ENCODE measurements at places on chromosomes 2 and 18.

DNA sequence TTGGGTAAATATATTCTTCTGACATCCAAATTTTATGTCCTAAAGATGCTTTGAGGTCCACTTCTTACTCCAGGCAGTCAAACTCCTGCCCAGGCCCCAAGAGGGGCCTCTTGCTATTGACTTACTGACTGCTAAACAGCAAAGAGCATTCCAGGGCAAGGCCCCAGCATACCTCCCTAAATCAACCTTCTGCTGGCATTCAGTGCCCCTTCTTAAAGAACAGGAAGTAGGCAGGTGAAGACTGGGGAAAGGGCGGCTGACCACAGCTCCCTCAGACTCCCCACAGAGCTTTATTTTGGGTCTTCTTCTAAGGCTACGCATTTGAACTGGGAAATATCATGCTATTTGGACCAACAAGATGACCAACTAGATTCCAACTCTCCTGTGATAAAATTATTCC lies 68.9 kb downstream of the USP40 start:
- no peak overlapping the region for H3K4me3 ChIP-seq
- peaks cover 38% of the 10 kb centered on the region for H3K36me3 ChIP-seq
- H3K27me3 ChIP-seq, result no peaks in the 10 kb centered on the region
- peaks cover 14% of the 10 kb centered on the region for H3K4me1 ChIP-seq

DNA sequence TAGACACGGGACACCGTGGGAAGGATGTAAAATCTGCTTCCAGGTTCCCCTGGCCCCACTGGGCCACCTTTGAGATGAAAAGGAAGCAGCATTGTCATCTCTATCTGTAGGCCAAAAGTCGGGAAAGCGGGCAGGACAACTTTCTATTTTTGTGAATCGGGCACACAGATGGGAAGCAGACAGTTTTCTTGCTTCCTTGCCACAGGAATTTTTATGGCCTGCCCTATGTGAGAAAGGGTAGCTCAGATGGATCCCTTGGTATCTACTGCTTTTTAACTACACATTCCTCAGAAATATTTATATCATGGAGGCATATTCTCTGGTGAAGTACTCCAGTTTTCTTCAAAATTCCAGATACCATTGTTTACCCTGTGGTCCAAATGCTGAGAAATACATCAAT lies 735.5 kb downstream of the CBLN2 start:
- peaks cover 11% of the 10 kb centered on the region for H3K4me1 ChIP-seq
- no peak overlapping the region for H3K27ac ChIP-seq
- H3K36me3 ChIP-seq, result no peaks in the 10 kb centered on the region
- H3K27me3 ChIP-seq, result no peaks in the 10 kb centered on the region
- DNase-seq, result no peak

- DNase-seq, result peak; percentile 67
- peaks cover 81% of the 10 kb centered on the region for H3K27me3 ChIP-seq
- H3K36me3 ChIP-seq, result peaks cover 12% of the 10 kb centered on the region
- H3K27ac ChIP-seq, result no peak overlapping the region
- peaks cover 36% of the 10 kb centered on the region for H3K4me1 ChIP-seq
- H3K4me3 ChIP-seq, result peak overlapping the region; percentile 75
Measured at GRCh38 chr2:161414042-161415033, 1.8 kb upstream of the TBR1 start.

DNA sequence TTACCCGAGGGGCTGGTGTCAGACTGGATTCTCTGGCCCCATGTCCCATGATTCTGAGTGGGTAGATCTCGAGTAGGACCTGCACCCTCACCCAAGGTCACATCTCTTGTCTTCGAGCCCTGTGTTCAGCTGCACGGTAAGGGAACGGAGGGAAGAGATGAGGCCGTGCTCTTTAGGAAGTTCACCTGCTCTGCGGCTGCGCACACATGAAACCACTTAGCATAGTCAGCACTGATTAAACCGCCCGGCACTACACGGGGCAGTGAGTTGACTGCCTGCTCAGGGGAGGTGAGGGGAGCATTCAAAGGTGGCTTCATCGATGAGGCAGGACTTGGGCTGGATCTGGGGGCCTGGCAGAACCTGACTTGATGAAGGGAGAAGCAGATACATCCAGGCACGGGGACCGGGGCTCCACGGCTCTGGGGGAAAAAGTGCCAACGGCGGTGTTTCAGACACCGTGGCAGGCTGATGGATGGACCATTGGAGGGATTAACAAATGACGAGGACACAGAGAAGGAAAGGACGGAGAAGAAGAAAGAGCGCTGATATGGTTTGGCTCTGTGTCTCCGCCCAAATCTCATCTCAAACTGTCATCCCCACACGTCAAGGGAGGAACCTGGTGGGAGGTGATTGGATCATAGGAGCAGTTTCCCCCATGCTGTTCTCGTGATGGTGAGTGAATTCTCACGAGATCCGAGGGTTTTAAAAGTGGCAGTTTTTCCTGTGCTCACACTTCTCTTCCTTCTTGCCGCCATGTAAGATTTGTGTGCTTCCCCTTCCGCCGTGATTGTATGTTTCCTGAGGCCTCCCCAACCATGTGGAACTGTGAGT lies 248.6 kb downstream of the CYP26B1 start:
- H3K4me1 ChIP-seq, result no peaks in the 10 kb centered on the region
- no peak overlapping the region for H3K27ac ChIP-seq
- peaks cover 45% of the 10 kb centered on the region for H3K27me3 ChIP-seq
- no peak for DNase-seq
- no peak overlapping the region for H3K4me3 ChIP-seq

DNA sequence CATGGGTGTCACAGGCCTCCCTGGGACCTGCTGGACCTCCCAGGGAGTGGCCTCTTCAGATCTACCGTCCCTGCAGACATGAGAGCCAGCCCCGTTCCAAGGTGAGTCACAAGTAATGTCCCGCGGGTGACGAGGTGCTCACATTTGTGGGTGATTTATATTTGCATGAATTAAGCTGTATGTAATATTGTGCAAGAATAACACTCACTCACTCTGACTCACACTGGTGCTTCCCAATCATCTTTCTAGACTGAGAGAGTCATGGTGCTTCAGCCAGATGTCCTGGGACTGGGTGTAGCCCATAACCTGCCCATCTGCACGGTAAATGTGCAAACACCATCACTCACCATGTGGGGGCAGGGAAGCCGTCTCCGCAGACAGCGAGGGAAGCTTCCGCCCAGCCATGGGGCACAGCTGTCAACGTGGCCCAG lies 347.5 kb upstream of the SALL3 start:
- DNase-seq, result no peak
- no peak overlapping the region for H3K4me3 ChIP-seq
- peaks cover 40% of the 10 kb centered on the region for H3K4me1 ChIP-seq

DNA sequence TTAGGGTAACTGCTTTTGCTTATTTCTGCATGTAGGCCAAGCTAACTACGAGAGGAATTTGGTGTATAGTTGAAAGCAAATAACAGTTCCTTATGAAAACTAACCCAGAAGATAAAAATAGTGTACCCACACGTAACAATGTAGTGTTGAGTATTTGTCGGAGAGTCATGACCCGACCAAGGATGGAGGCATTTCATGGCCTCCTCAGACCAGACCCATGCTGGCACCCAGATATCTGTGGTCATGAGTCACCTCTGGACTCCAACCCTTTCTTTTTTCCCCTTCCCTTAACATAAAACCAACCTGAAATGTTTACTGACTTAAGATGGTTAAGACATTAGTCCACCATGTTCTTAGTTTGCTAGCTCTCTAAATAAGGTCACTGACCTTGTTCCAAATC lies 318.7 kb downstream of the NOL4 start:
- H3K4me1 ChIP-seq, result no peaks in the 10 kb centered on the region
- no peaks in the 10 kb centered on the region for H3K36me3 ChIP-seq
- no peak for DNase-seq
- no peaks in the 10 kb centered on the region for H3K27me3 ChIP-seq
- H3K4me3 ChIP-seq, result no peak overlapping the region

DNA sequence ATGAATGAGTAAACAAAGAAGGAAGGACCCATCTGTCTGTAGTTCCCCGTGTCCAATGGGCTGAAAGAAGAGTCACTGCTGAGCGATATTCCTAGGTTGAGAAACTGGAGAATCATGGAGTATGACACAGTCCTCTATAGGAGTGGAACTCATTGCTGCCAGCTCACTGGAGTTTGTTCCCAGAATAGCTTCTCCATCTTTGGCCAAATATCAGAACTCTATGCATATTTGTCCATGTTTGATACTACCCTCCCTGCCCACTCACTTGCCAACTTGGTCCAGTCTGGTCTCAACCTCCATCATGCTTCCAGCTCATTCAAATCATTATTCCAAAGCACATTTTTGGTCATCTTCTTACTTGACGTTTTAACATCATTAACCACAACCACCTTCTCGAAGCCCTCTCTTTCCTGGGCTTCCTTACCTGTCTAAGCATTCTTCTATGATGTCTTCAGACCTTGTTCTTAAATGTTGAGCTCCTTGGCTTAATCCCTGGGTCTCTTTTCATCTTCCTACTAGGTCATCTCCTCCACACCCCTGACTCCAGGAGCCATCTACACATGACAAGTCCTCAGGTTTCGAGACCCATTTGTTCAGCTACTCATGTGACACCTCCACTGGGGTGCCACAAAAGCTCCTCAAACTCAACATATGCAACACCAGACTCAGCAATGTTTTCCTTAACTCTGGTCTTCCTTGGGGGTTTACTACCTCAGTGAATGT lies 221.6 kb downstream of the MYCN start:
- no peak overlapping the region for H3K4me3 ChIP-seq
- no peak for DNase-seq
- no peaks in the 10 kb centered on the region for H3K36me3 ChIP-seq
- no peak overlapping the region for H3K27ac ChIP-seq

DNA sequence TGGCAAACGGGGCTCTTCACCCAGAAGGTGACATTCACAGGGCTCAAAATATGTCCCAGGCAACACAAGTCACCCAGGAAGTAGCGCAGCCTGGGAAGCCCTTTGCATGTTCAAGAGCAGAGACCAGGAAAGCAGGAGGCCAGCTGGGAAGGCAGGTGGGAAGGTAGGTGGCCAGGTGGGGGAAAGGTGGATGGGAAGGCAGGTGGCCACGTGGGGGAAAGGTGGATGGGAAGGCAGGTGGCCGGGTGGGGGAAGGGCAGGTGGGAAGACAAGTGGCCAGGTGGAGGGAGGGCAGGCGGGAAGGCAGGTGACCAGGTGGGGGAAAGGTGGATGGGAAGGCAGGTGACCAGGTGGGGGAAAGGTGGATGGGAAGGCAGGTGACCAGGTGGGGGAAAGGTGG lies 102.7 kb downstream of the ZNF516 start:
- no peak overlapping the region for H3K27ac ChIP-seq
- H3K4me3 ChIP-seq, result no peak overlapping the region
- DNase-seq, result no peak
- peaks cover 68% of the 10 kb centered on the region for H3K4me1 ChIP-seq
- peaks cover 3% of the 10 kb centered on the region for H3K27me3 ChIP-seq

- H3K4me1 ChIP-seq, result peaks cover 21% of the 10 kb centered on the region
Measured at GRCh38 chr2:163465440-163465839, 270.4 kb downstream of the FIGN start.

DNA sequence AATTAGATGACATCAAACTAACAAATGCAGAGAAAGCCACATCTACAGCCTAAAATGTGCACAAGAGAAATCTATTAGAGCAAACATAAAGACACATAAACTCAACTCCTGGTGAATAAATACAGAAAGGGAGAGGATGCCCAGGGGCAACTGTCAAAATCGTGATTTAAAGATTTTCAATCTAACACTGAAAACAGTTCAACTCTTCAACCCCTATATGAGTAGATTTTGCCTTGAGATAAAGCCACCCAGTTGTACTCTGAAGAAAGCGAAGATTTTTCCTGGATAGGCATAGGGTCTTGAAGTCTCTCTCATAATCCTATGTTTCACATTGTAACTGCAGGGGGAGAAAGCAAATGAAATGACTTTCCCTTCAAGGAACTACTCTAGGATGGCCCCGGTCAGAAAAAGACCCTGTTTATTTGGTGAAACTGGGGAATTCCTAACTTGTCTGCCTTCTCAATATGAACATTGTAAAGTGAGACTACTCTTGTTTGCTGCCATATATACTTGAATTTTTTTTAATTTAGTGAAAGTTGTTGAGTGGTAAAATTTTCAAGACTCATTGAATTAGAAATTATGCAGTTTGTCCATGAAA lies 226.7 kb downstream of the ERBB4 start:
- H3K27me3 ChIP-seq, result peaks cover 3% of the 10 kb centered on the region
- H3K4me1 ChIP-seq, result no peaks in the 10 kb centered on the region
- H3K27ac ChIP-seq, result no peak overlapping the region
- no peaks in the 10 kb centered on the region for H3K36me3 ChIP-seq
- no peak for DNase-seq

DNA sequence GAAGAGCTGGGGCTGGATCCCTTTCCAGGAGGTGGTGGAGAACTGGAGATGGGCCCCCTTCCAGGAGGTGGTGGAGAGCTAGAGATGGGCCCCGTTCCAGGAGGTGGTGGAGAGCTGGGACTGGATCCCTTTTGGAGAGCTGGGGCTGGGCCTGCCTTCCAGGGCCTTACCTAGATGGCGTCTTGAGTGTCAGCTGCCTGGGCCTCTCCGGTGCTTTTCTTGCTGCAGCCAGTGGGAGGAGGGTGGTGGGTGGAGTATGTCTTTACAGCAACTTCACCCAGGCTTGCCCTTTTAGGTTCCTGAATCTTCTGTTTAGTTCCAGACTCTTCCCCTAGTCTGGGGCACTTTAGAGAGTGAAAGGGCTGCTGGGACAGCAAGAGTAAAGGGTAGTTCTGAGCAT lies 19.1 kb upstream of the TXNDC2 start:
- peaks cover 12% of the 10 kb centered on the region for H3K36me3 ChIP-seq
- DNase-seq, result no peak
- peaks cover 3% of the 10 kb centered on the region for H3K27me3 ChIP-seq
- no peak overlapping the region for H3K27ac ChIP-seq
- no peak overlapping the region for H3K4me3 ChIP-seq

GRCh38 chr2:61443342-61444041 lies 27.4 kb downstream of the USP34 start:
- peaks cover 14% of the 10 kb centered on the region for H3K4me1 ChIP-seq
- H3K4me3 ChIP-seq, result no peak overlapping the region
- no peak for DNase-seq

- H3K4me3 ChIP-seq, result no peak overlapping the region
- H3K4me1 ChIP-seq, result peaks cover 3% of the 10 kb centered on the region
- H3K36me3 ChIP-seq, result peaks cover 81% of the 10 kb centered on the region
- DNase-seq, result no peak
Measured at GRCh38 chr2:197606180-197606579, 69.2 kb downstream of the RFTN2 start.

GRCh38 chr2:18435426-18436037 lies 124.9 kb downstream of the RDH14 start:
- H3K4me1 ChIP-seq, result peaks cover 57% of the 10 kb centered on the region
- peaks cover 12% of the 10 kb centered on the region for H3K36me3 ChIP-seq
- no peaks in the 10 kb centered on the region for H3K27me3 ChIP-seq
- H3K27ac ChIP-seq, result no peak overlapping the region
- H3K4me3 ChIP-seq, result no peak overlapping the region

Data from nephron progenitor cell (in vitro differentiated cells).